Stimulated activated CD4-positive, alpha-beta T cell treated with anti-CD3 and anti-CD28 coated beads, Interleukin-1b, Interleukin-23, amount 100 ng/mL, for 4 hours (primary cell): ENCODE measurements at places on chromosomes 5 and 9.

GRCh38 chr5:34740389-34740806 lies 84.3 kb downstream of the RAI14 start:
- no peak for DNase-seq

DNA sequence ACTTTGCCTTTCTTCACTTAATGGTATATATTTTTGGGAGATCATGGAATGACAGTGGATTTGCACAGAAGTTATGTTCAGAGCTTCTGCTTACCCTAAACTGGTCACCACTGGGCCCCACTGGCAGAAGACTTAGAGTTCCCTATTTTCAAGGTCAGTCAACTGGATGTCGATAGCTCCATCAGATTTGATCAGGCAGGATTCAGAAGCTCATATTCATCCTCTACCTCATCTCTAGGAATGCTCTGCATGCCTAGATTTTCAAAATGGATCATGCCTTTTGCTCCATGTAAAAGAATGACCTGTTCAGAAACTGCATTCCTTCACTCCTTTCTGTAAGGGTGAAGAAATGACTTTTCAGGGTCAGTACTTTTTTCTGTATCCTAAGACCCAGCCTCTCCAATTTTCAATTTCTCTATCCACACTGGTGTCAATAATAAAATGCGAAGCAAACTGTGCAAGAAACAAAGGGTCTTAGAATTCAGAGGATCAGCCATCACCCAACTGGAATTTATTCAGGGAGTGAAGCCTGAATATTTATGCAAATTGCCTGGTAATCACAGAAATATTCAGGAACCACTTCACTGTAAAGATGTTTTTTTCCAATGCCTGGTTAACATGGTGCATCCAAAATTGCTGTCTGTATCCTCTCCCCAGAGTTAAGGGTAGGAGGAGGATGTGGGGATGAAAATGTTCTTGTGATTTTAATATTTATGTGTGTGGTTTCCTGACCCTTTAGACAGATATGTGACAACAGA lies 125.4 kb downstream of the DOCK2 start:
- DNase-seq = no peak

DNA sequence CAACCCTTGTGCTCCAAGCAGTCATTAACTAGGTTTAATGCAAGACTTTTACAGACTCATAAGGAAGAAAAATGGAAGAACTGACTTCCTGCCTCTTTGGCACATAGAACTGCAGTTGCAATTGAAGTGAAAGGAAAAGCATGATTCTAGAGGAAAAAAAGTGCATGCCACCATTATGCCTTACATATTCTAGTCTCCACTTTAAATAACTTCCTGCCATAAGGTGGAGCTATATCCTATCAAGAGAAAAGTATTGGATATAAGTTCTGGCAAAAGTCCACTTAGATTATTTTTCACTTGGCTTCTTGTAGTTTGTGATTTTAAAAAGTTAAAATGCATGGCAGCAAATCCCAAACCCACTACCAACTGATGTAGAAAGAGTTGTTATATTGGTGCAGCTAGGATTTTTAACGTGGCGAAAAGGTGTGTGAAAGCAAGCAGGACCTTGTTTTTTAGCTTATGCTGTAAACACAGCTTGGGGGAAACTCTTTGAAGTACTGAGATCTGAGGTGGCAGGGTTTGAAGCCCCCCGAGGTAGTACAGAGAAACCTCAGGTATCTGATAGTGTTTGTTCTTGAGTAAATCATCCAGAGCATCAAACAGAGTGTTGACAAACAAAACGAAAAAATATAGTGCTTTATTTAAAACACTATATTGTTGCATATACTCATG lies 117.9 kb downstream of the ANXA1 start:
- no peak for DNase-seq

GRCh38 chr5:82169892-82170291 lies 108.3 kb downstream of the RPS23 start:
- DNase-seq = no peak

GRCh38 chr9:34059281-34059680 lies 10.6 kb upstream of the UBAP2 start:
- no peak for DNase-seq

DNA sequence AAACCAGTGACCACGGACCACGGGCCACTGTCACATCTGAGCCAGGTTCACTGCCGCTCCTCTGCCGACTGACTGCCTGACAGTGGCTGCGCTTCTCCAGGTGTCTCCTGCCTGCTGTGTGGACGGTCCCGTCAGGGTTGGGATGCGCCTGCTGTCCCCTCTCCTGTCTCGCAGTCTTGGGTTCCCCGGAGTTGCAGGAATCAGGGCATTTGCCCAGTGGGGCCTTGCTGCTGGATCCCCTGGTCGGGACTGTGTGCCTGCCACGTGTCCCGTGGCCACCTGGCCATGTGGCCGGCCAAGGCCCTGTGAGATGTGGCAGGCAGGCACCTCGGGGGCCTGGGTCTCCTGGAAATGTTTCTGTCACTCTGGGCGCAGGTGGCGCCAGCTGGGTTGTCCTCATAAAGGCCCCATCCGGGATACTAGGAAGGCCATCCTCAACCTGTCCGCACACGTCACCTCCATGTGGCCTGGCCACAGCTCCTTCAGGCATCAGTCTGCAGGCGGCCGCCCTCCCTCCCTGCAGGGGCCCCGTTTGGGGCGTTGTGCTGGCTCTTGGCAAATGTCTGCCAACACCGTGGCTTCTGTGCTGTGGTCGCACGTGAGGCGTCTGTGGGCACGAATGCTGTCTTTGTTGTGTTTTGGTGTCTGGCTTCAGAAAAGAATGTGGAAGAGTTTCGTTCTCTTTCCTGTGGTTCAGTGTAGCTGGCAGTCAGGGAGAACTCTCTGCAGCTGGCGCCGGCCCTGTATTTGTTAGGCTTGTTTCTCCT lies 6.4 kb upstream of the TOR4A start:
- no peak for DNase-seq

DNA sequence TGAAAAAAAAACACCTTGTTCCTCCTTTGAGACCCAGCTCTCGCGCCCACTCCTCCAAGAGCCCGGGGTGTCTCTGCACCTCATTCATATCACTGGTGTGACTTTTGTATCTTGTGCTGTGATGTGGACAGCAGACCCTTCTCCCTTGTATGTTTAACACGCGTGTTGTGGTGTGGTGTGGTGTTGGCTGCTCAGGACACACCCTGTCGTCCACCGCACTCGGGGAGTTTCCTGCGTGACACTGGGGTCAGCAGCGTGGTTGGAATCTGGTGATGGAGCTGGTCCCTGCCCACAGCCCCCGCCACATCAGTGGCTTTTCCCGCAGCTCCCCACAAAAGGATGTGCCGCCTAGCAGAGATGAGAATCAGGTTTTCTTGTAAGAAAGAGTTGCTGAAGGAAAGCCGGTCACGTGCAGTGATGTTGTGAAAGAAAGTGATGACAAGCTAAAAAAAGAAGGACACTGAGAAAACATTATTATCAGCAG lies 61.5 kb downstream of the TENT4A start:
- DNase-seq = no peak

- DNase-seq = no peak
Observed at GRCh38 chr9:127139071-127139731, 16.8 kb upstream of the ANGPTL2 start.

DNA sequence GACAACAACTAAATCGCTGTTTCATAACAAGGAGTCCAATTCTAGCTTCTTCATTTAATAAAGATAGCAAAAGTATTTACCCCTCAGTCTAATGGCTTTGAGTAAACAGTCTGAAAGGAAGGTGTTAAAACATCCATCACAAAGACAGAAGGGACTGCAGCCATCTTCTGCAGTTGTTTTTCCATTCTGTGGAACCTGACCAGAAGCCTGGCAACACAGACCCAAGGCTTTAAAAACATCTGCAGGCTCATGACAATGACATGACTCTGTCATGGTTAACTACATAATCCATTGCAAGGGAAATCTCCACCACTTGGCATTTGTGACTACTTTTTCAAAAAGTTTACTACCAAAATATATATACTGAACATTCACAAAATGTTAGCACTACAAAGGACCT lies 51.9 kb downstream of the ELL2 start:
- no peak for DNase-seq

DNA sequence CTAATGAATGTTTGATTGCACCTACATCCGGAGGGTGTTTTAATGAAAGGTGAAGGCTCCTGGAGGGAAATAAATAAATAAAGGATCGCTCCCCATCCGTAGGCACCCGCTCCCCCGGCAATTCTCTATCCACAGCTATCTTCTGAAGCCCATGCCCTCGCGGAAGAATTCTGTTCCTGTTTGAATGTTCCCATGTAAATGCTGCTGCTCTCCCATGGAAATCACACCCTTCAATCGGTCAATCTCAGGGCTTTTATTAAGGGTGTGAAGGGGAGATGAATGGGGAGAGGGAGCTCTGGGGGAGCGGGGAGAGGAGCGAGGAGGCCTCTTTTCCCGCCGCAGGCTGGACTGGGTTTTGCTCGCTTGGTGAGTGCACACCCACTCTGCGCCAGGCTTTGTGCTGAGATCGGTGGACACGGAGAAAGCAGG lies 21.1 kb upstream of the ARAP3 start:
- no peak for DNase-seq

GRCh38 chr9:123105490-123105889 lies 72.0 kb downstream of the GPR21 start:
- no peak for DNase-seq

DNA sequence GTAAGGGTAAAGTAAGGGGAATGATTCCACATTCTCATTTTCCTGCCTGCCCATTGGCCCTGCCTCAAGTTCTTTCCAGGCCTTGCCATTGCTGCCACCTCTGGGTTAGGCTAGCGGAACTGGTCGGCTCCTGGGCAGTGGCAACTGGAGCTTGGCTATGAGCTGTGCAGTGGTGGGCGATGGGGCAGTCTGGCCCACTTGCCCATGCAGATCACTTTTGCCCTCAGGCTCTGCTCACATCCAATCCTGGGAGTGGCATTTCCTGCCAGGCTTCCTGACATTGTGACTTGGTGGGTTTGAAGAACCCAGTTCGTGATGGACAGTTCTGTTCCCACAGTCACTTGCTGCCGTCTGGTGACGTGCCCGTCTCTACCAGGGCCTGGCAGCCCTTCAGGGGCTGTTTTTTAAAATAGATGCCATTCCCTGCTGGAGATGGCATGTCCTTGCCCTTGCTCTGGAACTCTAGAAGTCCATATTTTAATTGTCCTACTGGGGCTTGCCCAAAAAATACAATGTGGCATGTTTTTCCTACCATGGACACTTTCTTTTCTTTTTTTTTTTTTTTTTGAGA lies 86.1 kb downstream of the FGF18 start:
- no peak for DNase-seq

DNA sequence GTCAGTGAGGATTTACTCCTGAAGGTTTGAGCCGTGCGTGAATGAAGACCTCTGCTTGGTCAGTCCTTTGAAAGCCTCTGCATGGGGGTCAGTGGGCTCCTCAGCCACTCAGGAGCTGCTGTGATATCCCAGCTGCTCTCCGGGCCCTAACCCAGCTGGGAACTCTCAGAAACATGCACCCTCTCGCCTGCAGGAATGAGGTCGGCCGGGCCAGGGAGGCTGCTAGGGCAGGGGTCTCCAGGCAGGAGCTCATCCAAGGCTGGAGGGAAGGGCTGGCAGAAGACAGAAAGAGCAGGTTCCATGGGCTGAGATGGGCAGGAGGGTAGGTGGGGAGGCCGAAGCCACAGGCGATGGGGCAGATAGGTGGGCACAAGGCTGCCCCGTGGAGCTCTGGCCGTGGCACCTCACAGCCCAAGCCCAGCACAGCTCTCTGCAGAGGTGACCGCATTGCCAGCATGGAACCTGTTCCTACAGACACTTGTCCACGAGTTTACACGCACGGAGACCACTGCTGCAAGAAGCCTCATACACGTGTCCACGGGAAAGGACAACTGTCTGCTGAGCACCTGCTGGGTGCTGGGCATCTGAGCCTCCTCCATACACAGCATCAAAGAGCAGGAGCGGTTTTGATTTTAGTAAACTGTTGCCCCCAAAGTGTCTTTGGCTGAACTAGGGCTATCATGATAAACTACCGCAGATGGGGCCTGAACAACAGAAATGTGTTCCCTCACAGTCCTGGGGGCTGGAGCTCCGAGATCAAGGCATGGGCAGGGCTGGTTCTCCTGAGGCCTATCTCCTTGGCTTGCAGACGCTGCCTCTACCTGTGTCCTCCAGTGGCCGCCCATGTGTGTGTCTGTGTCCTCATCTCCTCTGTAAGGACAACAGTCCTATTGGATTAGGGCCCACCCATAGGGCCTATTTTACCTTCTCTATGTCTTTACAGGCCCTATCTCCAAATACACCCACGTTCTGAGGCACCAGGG lies 85.2 kb upstream of the ADAMTS2 start:
- DNase-seq = no peak

DNA sequence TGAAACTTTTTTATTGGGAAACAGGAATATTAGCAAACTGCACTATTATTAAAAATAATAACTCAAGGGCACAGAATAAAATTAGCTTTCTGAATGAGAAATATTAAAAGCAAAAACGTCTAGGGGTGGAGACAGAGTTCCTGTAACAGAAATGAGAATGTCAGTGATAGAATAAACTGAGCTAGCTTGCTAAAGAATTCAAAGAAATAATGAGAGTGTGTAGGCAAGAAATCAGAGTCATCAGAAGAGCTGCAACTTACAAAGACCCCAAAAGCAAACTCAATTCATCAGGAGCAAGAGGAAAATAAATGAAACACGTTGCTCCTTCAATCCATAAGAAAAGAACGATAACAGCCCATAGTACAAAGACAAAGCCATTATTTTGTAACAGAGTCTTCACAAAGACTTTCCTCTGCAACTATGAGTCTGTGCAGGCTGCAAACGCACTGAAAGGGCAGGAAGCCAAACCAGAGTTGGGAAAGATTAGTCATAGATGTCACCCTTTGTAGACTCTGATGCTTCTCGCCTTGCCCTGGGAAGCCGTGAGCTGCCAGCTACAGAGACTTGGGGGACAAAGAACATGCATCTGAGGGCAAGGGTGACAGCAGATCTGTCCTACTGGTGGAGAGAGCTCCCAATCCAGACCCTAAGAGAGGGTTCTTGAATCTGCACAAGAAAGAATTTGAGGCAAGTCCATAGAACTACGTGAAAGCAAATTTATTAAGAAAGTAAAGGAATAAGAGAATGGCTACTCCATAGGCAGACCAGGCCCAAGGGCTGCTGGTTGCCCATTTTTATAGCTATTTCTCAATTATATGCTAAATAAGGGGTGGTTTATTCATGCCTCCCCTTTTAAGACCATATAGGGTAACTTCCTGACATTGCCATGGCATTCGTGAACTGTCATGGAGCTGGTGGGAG lies 40.8 kb downstream of the SHC3 start:
- DNase-seq = no peak

DNA sequence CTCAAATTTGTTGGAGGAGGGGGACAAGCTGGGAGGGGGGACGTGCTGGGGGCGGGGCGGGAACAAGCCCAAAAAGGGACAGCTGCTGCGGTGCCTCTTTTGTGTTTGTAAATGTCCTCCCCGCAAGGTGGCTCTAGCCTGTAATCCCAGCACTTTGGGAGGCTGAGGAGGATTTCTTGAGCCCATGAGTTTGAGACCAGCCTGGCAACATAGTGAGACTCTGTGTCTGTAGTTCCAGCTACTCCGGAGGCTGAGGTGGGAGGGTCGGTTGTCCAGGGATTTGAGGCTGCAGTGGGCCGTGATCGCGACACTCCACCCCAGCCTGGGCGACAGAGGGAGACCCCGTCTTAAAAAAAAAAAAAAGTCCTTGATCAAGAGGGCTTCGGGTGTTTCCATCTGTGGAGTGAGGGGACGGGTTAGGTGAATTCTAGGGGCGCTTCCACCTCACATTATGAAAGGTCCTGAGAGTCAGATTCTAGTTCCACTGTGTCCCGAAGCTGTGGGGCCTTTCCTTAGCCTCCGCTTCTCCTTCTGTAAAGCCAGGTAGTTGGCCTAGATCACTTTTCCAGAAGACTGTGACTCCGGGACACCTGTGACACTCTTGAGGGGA lies 779 bp upstream of the CTNNA1 start:
- DNase-seq = no peak

- DNase-seq = no peak
Observed at GRCh38 chr9:135655317-135655716, 7.8 kb upstream of the LCN9 start.
